Substantia nigra (tissue), 51 donors: ENCODE measurements at places on chromosomes 2 and 18.

GRCh38 chr18:63881851-63882250, 5.7 kb upstream of the SERPINB2 start:
- no peak for DNase-seq

DNA sequence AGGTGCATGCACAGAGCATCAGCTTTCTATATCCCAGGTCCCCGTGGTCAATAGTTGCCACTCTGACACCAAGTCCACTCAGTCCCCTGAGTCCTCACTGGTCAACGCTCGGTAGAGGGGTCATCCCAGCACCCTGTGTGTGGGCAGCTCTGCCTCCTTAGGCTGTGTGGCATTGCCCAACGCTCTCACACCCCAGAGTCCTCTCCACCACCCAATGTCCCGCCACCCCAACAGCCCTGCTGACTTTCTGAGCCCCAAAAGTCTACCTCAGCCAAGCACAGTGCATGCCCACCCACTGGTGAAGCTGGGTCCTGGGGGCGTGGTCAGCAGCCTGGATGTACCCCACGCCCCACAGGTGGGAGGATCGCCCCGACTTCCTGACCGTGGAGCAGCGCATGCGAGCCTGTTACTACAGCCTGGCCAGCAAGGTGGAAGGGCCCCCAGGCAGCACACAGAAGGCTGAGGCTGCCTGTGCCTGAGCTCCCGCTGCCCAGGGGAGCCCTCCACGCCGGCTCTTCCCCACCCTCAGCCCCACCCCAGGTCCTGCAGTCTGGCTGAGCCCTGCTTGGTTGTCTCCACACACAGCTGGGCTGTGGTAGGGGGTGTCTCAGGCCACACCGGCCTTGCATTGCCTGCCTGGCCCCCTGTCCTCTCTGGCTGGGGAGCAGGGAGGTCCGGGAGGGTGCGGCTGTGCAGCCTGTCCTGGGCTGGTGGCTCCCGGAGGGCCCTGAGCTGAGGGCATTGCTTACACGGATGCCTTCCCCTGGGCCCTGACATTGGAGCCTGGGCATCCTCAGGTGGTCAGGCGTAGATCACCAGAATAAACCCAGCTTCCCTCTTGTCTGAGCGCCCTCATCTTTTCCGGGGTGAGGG, 25.9 kb downstream of the ZAP70 start:
- DNase-seq: no peak

- no peak for DNase-seq
Observed at GRCh38 chr18:78672862-78673446, 306.7 kb upstream of the SALL3 start.

DNA sequence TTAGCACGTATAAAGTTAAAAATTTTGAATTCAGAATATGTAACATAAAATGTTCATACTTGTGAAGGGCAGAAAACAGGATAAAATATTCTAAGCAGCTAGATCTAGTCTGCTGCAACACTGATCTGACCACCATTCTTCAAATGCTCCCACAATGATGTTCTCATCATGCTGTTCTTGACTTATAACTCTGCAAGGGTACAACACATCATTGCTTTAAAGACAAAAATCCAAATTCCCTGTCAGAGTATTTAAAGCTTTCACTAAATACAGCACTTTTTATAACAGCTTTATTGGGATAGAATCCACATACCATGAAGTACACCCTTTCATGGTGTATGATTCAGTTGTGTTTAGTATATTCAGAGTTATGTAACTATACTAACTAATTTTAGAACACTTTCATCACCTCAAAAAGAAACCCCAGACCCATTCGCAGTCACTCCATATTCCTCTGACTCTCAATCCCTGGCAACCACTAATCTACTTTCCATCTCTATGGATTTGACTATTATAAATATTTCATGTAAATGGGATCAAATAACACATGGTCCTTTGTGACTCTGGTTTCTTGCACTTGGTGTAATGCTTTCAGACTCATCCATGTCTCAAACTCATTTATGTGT, 56.4 kb downstream of the MAP4K3 start:
- DNase-seq: no peak

DNA sequence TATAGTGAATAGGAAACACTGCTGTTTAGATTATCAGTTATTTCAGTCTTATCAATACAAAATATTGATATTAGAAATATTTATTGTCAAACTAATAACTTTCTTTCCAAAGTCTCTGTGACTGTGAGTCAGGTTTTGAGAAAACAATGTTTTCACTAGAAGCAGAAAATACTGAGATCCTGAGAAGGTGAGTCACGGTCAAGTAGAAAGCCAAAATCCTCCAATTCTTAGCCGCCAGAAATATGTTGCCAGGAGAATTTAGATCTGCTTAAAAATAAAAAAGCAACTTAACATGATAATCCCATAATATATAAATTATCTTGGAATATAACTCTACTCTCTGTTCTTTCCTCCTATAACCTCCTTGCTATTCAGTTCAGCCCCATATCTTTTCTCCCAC, 181.9 kb upstream of the NRXN1 start:
- DNase-seq: no peak

DNA sequence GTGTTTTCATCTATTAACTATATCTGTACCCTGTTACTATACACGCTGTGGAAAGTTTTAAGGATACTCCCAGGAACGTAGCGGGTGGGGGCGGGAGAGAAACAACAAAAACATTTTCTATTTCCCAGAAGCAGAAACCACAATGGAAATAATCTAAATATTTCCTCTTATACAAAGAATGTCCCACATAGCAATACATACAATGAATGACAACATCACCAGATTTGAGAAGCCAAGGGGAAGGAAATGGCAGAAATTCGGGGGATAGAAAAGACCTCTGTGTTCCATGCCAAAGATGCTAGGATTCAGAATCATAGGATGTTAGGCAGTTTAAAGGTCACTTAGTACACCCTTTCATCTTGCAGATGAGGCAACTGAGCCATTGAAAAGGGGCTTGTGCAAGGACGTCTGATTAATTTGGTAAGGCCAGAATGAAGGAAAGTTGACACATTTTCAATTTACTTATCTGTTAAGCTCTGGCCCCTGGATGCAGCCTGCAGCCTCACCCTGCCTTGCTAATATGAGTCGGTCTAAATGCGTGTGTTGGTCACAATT, 41.1 kb upstream of the SCYGR1 start:
- no peak for DNase-seq

DNA sequence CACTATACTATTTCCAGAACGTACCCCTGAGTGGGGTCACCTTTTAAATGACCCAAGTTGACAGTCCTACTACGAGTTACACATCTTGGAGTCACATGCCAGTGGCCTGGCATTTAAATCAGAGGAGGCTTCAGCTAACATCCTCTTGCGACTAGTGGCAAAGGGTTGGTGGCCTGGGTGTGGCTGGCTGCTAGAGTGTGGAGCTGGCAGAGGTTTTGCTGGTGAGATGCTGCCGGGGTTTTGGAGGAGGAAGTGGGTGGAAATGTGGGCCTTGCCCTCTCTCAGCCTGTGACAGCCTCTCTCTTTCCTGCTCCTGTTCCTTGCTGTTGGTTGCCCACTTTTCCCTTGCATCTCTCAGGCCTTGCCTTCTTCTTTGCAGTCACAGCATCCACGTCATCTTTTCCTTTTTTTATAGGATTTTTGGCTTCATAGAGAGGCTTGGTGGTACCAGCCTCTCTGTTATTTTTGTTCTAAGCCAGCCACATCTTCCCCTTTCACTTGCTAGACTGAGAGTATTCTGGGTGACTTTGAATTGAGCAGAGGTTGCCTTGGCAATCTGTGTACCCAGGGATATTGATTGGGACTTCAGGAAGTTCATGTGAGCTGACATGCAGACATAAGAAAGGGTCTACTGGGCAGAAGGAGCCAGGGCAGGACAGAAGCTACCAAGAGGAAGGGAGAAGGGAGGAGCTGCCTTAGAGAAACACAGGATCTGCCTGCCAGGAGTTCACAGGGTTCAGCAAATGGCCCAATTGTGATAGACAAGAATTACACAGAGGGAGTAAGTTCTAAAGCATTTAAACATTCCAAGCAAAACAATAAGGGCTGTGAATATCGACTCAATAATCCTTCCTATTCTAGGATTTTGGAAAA, 55.4 kb downstream of the CDC42EP3 start:
- no peak for DNase-seq

DNA sequence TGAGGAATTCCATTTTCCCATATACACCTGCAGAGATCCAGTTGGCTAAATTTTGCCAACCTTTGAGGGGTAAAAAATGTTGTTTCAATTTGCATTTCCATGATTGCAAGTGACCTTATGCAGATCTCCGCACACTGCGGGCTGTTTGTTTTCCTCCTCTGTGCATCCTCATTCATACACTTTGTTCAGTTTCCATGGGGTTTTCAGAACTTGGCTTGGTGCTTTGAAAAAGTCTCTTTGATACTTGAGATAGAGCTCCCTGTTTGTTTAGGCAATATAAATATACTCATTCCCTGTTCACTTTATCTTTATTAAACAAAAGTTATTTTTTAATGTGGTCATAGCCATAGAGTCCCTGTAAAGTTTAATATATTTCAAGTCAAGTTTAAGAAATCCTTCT, 353.1 kb downstream of the CMPK2 start:
- DNase-seq: no peak

- no peak for DNase-seq
Observed at GRCh38 chr2:207674826-207675225, 36.6 kb upstream of the CCNYL1 start.

DNA sequence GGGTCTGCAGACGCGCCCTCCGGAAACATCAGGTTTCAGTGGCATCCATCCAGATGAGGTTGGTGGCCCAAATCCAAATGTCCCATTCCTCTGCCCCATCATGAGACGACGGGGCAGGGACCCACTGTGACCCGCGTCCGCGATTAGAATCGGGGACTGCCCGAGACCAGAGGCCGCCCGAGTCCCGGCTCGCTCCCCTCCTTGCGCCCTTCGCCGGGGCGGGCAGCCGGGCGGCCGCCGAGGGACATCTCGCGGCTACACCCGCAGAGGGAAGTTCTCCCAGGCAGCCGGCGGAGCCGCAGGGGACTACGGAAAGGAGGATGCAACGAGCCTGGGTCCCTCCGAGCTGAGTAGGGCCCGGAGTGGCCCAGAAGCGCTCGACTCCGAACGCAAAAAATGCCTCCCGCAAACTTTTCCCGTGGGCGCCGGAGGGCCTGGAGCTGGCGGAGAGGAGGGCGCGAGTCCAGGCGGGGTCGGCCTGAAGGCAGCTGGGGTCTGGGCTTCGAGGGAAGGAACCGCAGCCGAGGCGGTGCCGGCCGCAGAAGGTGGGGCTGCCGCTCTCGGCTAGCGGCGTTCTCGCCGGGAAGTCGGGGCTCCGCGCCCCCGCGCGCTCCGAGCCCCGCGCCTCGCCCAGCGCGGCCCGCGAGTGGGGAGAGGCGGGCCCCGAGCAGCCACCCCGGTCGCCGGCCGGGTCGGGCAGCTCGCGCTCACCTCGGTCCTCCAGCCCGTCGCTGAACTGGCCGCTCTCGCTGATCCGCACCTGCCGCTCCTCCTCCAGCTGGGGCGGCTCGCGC, 580 bp downstream of the TMEM163 start:
- DNase-seq: no peak

GRCh38 chr18:78754311-78755043, 225.1 kb upstream of the SALL3 start:
- no peak for DNase-seq

GRCh38 chr18:26309281-26309680, 83.0 kb downstream of the TAF4B start:
- no peak for DNase-seq

GRCh38 chr2:29579495-29580169, 341.8 kb downstream of the ALK start:
- DNase-seq: no peak

DNA sequence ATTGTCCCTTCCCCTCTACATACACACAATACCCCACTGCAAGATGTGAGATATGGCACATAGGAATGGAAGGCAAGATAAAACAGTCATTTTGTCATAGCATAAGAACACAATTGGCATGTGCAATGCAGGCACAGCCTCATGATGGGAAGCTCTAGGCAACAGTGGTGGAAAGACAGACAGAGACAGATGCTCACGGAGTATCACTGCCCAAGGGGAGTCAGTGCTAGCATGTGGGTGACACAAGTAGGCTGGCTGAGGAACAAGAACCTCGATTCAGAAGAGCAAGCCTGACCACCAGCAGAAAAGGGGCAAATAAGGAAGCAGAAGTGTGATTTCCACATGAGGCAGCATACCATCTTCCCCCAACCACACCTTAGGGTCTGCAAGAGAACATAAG, 323.6 kb downstream of the PAX3 start:
- no peak for DNase-seq

DNA sequence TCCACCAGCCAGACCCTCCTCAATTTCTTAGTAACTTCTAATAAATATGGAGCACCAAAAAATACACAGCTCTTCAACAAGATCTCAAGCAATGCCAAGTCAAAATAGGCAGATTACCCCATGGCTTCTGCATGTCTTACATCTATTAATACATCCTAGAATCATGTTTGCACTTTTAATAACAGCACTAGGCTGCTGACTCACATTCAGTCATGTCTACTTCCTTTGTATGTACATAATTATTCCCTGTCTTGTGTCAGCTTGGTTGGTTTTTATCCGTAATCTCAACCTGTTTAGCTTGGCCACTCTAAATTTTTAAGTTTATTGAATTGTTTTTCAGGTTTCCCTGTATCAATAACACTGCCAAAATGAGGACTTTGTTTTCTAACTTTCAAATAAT, 420.1 kb upstream of the ACVR2A start:
- DNase-seq: no peak

GRCh38 chr2:168452781-168453180, 3.3 kb upstream of the CERS6 start:
- no peak for DNase-seq

GRCh38 chr2:216082117-216082711, 495 bp downstream of the TMEM169 start:
- peak; percentile 35 for DNase-seq

DNA sequence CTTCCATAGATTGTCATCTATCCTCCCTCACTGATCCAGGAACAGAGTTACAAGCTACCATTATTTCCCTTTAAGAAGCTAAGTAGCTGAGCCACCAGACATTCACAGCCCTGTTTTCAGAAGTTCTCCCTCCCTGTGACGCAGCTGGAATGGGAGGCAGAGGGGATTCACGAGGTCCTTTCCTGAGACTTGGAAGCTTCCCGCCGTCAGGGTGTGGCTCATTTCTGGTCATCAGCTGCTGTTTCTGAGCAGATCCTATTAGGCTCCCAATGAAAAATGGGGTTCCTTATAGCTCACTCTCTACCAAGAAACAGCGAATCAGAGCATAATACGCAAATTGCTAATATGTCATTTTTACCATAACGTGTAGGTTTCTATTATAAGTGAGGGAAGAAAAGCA, 559.3 kb upstream of the ID2 start:
- no peak for DNase-seq

GRCh38 chr2:169910109-169910799, 83.0 kb downstream of the UBR3 start:
- DNase-seq: no peak

- DNase-seq: no peak
Observed at GRCh38 chr2:15968280-15969178, 28.2 kb downstream of the MYCN start.
